Astrocyte of the cerebellum (primary cell): ENCODE measurements at places on chromosomes 11 and 22.

GRCh38 chr11:24375351-24375750, 121.5 kb upstream of the LUZP2 start:
- no peak for DNase-seq

- DNase-seq: no peak
Measured at GRCh38 chr22:50262973-50263617, 1.6 kb upstream of the MAPK12 start.

GRCh38 chr22:19041704-19042074, 80.5 kb downstream of the DGCR2 start:
- DNase-seq: no peak

GRCh38 chr11:90326647-90327046, 103.8 kb upstream of the CHORDC1 start:
- no peak for DNase-seq

DNA sequence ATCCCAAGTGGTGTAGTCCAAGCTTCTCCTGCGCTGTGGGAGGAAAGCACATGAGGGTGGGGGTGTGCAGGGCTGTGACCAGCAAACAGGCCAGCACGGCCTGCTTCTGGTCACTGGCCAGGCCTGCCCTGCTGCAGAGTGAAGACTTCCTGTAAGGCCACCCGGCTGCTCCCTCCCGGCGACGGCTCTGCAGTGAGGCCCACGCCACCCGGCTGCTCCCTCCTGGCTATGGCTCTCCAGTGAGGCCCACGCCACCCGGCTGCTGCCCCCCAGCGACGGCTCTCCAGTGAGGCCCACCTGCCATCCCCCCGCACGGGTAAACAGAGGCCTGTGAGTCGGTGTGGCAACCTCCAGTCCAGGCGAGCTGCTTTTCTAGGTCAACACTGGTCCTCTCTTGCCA, 31.4 kb upstream of the BRSK2 start:
- no peak for DNase-seq

- no peak for DNase-seq
Measured at GRCh38 chr22:19011075-19011474, 75.0 kb upstream of the PRODH start.

GRCh38 chr11:59899532-59899931, 20.9 kb downstream of the OOSP3 start:
- DNase-seq: no peak

GRCh38 chr11:105489446-105489845, 120.4 kb upstream of the GRIA4 start:
- peak; percentile 11 for DNase-seq

GRCh38 chr22:38867471-38868285, 4.3 kb downstream of the CBX6 start:
- no peak for DNase-seq
